ENCODE measurements at places on chromosomes 4 and X.

DNA sequence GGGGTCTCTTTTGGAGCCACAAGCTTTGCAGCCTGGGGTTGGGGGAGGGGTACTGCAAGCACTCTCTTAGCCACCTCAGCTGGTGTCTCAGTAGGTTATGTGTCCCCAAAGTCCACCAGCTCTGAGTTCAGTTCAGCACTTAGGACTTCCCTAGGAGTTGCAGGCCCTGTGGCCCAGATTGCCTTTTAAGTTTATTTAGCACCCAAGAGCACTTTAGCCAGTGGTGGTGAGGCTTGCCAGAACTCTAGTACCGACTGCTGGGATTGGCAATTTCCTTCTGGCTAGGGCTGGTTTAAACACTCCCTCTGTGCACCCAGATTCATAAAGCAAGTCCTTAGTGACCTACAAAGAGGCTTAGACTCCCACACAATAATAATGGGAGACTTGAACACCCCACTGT, 489.9 kb upstream of the RPS6KA3 start:
- no peak for DNase-seq

DNA sequence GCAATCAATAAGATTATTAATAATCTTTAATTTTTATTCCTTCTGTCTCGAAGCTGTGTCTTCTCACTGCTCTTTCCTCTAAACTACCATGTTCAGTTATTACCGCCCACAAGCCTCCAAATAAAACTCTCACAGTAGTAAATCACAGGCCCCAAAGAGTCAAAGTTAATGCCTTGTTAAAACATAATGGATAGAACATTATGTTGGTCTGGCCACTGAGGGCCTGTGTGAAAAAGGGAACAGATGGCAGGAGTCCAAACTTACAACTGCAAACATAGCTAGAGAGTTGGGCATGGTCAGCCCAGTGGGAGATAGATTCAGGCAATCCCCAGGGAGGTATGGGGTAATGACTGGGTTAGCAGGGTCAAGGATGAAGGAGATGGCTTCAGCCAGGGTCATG, 84.6 kb upstream of the TNIP3 start:
- no peak for DNase-seq

DNA sequence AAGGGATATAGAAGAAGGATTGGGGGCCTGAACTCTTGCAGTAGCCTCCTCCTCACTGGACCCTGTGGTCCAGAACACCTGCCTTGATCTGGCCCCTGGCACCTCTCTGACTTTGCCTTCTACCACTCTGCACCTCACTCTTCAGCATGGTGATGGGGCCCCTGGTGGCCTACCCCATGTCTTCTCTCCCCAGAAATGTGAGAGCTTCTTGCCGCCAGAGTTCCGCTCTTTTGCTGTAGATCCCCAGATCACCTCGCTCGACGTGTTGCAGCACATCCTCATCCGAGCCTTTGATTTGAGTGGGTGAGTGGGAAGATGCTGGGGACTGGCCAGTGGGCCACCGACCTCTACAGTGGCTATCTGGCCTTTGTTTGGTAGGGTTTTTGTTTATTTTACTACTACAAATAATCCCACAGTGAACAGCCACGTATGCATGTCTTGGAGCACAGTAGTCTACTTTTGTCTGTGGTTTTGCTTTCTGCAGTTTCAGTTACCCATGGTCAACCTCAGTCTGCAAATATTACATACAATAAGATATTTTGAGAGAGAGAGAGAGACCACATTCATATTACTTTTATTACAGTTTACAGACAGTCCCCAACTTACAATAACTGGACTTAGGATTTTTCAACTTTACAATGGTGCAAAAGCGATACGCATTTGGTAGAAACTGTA, 1.8 kb downstream of the TBC1D25 start:
- no peak for DNase-seq

DNA sequence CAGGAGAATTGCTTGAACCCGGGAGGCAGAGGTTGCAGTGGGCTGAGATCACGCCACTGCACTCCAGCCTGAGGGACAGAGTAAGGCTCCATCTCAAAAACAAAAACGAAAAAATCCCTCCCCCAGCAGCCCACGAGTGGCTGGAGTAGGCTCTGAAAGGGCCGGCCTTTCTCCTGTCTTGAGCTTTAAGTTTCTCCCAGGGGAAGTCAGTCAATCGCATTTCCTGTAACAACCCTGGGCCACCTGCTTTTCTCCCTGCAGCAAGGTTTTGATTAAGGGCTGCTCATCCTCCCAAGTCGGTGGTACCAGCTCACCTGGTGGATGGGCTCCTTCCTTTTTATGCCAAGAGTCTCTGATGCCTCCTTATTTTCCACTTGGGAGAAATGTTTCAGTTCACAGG, 2.0 kb upstream of the NYX start:
- no peak for DNase-seq

- peak; percentile 69 for DNase-seq
Observed at GRCh38 chrX:153763989-153764755, at the start of gene PLXNB3. TSS of gene PLXNB3 (plus strand) at chrX:153764249. CDS start at chrX:153765536, 1,287 bp downstream.

All from HT1080 (cell line).